ENCODE measurements at places on chromosomes 6 and 20. TPM values are rescaled to one million over a fixed set of nuclear protein-coding genes. Genes with fewer than 3 reads are reported as not detected.

OXT gene
- 0.94 TPM for polyA plus RNA-seq

BTN1A1 gene
- 0.32 TPM for polyA plus RNA-seq

LAMA2 gene
- polyA plus RNA-seq: 31.4 TPM

CTNNBL1 gene
- polyA plus RNA-seq: 57.2 TPM

DNA sequence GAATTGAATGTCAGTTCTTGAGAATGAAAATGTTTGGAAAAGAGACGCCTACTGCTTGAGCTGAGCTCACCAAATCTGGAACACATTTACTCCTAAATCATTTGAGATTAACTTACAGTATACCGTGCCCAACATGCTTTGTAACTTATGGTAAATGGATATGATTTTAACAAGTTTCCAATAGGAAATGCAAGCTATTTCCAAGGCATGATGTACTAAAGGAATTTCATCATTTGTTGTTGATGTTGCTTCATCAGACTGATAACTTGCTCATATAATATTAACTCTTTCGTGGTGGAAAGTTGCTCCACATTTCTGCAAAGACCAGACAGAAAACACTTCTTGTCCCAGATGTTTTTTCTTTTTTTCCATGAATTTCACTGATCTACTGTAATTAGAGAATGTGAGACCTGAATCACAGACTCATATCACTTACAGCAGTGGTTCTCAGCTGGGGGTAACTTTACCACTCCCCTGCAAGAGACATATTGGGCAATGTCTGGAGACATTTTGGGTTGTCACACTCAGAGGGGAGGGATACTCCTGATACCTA, 116.6 kb upstream of the TRAF3IP2 start:
- no peak for DNase-seq

- DNase-seq: no peak
Measured at GRCh38 chr20:19274412-19275015, 62.1 kb downstream of the SLC24A3 start.

- DNase-seq: no peak
Measured at GRCh38 chr6:80872951-80873308, 766.5 kb downstream of the BCKDHB start.

DNA sequence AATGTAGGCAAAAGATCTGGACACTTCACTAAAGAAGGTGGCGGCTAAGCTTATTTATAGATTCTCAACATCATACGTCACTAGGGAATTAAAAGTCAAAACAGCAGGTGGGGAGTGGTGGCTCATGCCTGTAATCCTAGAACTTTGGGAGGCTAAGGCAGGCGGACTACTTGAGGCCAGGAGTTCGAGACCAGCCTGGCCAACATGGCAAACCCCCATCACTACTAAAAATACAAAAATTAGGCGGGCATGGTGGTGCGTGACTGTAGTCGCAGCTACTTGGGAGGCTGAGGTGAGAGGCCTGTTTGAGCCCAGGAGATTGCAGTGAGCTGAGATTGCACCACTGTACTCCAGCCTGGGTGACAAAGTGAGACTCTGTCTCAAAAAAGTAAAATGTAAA, 74.6 kb downstream of the GPX5 start:
- no peak for DNase-seq

DNA sequence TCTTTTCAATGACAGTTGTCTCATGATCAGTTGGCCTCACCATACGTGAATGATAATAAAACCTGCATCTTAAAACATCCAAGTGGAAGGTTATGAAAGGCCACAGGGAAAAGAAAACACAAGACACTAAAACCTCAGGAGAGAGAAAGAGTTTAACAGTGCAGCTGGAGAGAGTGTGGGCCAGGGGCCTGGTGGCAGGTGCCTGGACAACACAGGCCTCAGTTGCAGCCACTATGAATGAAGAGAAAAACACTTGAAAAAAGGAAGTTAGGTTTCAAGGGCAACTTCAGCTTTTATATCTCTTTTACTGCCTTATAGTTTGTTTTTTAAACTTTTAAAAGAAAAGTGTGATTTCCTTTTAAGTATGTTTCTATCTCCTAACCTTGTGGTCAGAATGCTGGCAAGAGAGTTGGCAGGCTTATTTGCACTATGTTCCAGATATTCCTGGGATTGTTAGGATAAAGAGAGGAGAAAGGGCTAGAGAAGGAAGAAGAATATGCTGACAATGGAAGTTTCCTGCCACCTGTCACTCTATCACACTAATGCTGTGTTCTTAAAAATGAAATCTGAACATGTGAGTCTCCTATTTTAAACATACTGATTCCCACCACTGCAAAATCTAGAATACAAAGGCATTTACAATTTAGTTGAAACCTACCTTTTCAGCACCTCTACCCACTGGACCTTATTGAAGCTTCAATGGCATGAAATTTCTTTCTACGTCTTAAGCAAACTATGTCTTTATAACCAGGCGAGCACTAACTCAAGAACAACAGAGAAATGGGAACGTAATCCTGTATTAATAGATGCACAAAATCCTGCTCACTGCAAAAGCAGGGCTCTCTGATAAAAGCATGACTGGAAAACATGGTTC, 222.4 kb downstream of the CD83 start:
- no peak for DNase-seq

- DNase-seq: no peak
Measured at GRCh38 chr20:47682028-47682783, 103.1 kb downstream of the SULF2 start.

DNA sequence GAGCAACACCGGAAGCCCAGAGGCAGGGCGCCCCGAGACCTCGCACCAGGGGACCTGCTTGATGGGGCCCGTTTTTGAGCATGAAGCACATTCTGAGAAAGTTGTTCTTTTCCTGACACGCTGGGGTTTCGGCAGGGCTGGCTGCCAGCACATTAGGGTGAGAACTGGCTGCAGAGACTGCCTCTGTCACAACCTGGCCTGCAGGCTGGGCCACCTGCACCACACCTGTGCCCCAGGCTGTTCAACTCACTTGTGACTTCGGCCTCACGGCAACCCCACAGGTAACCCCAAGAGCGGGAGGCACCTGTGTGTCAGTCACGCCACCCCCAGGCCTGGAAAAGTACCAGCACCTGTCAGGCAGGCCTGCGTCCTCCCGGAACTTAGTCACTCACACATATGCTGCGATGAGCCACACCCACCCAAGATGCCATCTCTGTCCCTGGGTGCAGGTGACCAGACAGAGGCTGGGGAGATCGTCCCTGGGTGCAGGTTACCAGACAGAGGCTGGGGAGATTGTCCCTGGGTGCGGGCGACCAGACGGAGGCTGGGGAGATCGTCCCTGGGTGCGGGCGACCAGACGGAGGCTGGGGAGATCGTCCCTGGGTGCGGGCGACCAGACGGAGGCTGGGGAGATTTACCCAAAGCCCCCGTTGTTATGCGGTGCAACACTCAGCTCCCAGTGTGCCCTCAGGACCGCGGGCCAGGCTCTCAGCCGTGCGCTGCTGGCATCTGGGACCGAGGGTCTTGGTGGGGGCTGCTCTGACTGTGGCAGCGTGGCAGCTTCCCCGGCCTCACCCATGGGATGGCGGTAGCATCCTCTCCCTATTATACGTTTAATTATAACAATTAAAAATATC, 82.5 kb upstream of the BHLHE23 start:
- no peak for DNase-seq

DNA sequence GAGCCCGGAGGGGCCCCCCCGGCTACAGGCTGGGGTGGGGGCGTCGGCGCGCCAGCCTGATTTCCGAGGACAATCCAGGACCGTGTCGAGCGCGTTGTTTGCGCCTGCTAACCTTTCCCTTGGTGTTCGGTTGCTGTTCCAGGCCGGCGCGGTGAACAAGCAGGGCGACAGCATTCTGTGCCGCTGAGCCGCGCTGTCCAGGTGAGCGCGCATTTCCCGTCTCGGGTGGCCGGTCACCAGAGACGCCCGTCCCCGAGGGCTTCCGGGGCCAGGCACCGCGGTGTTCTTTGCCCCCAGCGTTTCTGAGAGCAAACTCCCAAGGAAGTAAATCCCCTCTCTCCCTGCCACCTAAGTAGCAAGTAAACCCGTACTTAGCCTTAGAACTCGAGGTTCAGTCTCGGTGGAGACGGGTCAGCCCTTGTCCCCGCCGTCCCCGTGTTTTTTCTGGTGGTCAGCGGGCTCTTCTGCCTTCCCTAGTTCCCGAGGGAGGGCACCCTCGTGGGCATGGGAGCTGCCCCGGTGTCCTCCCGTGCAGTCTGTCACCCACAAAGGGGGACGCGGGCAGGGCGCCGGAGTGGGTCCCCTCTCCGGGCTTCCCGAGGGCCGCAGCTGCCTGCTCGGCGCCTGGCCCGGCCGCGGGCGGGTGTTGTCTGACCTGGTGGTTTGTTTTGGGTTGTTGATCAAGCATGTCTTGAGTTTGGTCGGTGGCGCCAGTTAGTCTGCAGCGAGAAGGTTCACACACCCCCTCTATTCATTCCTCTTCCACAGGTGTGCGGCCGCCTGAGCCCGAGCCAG, 1.5 kb downstream of the ID4 start:
- peak; percentile 68 for DNase-seq

- no peak for DNase-seq
Measured at GRCh38 chr6:150586850-150587359, 12.8 kb upstream of the PLEKHG1 start.

- no peak for DNase-seq
Measured at GRCh38 chr20:32632461-32633354, 41.0 kb downstream of the C20orf203 start.

DNA sequence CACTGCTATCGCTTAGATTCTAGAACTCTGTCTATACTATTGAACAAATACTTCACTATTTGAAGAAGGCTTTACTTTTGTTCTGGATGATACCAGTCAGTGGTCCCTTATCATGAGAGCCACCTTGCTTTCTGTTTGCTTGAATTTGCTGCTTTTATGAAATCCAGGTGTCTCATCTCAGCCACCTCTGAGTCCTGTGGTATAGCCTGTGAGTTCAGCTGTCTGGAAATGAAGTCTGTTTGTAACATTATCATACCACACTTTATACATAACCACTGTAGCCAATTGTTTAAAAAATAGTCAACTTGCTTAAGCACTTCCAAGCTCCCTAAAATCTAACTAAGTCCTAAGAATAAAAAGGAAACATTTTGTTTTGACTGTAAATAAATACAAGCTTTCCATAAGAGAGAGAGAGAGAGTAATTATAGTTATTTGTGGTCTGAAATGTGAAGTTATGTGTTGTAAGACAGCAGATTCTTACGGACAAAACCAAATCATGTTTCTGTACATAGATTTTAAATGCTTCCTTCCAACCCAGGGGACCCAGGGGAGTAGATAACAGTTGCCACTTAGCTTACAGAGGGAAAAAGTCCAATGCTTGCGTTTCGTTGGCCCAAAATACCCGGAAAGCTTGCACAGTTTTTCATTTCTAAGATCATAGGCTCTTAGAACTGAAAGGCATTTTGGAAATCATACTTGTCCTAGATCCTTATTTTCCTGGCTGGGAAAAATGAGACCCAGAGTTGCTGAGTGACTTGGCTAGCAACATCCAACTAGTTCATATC, 1107.8 kb upstream of the FLRT3 start:
- no peak for DNase-seq

- DNase-seq: no peak
Measured at GRCh38 chr6:169415179-169415578, 161.5 kb upstream of the THBS2 start.

- no peak for DNase-seq
Measured at GRCh38 chr6:124984668-124985338, 22.6 kb downstream of the RNF217 start.

DNA sequence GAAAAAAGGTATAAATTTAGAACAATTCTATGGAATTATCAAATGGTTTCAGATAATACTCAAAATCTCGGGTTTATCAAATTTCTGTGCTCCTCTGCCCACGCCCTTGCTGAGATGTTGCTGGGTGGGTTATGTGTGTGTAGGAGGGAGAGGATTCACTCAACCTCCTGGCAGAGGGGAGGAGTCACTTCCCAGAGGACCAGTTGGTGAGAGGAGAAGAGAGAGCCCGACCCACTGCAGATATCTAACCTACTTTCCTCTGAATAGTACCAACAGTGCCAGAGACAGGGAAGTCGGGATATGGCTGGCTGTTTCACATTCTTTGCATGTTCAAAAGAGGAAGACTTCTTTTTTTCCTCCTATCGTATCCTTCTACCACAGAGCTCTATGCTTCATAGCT, 187.1 kb upstream of the MAN1A1 start:
- DNase-seq: no peak

GRCh38 chr20:59647271-59647670, 42.9 kb downstream of the PHACTR3 start:
- DNase-seq: no peak

- DNase-seq: no peak
Measured at GRCh38 chr6:127945434-127946097, 44.7 kb upstream of the THEMIS start.

DNA sequence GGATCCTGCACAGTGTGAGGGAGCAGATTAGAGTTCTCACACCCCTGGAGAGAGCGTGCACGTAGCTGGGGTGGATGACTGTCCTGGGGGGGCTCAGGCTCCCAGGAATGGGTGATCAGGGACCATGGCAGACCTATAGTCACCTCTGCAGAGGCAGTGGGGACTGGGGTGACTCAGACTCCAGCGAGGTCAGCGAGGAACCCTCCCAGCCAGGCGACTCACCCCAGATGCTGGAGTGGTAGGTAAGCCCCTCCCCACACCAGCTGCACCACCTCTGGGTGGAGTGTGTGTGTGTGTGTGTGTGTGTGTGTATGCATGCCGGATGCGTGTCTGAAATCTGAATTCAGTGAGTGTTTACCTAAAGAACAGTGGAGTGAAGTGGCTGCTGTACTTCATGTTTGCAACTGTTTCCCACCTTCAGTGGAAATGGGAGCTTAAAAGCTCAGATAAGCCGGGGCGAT, 17.4 kb upstream of the GTSF1L start:
- DNase-seq: no peak

DNA sequence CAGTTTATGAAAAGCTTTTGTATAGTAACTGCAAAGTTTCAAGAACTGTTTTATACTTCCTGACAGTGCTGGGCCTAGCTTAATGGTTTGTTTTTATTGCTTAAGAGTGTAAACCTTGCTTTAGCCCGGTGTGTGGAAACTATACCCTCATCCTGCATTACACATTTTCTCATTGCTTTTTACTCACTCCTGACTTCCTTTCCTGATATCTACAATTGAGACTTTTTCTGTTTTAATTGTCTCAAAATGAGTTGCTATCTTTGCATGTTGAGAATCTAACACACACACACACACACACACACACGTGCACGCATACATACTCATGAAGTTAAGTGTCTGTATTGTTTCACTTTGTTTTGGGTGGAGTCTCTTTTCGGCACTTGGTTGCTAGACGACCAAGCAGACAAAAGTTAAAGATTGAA, 16.7 kb downstream of the BMP2 start:
- no peak for DNase-seq

DNA sequence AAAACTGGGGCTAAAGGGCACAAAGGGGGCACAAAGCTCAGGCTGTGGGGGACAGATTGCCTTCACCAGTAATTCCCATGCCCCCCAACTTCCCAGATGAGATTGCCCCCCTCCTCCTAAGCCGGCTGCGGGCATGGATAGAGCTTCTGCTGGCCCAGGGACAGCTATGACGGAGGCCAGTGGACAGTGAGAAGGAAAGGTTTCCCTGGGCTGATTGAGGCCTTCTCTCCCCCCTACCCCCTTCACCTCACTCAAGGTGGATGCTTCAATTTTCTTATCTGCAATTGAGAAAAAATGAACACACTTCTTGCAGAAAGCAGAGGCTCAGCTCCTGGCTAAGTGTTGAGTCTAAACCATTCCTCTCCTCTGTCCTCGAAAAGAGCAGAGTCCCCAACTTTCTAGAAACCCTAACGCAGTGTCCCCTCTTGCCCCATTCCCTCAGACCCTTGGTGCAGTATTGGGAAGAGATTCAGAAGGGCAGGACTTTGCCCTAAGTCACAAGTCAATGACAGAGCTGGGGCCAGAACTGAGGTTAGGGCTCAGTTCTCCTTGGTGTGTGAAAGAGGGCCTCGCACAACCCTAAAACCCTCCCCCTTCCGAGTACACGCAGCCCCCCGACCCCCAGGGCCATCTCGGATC, 808 bp downstream of the SDC4 start:
- DNase-seq: no peak

All from left renal cortex interstitium (tissue), 4 donors.